ENCODE measurements at places on chromosomes 7 and 10.

GRCh38 chr7:90173127-90173844 lies 19.0 kb downstream of the STEAP1 start:
- no peak for DNase-seq

- no peak for DNase-seq
Measured at GRCh38 chr7:69130396-69130795, 467.9 kb upstream of the AUTS2 start.

DNA sequence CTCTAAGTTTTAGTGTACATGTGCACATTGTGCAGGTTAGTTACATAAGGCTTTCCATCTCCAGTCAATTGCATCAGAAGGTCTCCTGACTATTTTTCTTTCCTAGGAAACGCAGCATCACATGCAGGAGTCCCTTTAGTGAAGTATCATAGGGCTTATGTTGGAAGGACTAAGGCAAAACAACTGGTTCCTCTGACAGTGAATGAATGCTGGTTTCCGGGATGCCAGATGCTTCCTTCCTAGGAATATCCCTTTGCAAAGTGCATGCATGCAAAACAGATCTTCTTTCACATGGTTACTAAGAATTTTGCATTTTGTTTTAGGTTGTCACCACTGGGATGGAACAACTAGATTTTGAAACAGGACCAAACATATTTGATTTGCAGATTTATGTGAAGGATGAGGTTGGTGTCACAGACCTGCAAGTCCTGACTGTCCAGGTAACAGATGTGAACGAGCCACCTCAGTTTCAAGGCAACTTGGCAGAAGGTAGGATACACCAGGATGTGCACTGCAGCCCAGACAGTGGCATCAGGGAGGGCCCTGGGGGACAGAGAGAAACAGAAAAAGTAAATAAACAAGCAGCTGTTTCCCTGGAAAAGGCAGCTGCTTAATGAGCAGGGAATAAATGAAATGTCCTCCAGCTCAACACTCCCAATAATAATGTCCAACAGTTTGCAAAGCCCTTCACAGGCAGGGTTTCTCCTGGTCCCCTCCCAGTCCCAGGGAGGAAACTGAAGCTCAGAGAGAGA lies 17.8 kb downstream of the CDHR3 start:
- no peak for DNase-seq

DNA sequence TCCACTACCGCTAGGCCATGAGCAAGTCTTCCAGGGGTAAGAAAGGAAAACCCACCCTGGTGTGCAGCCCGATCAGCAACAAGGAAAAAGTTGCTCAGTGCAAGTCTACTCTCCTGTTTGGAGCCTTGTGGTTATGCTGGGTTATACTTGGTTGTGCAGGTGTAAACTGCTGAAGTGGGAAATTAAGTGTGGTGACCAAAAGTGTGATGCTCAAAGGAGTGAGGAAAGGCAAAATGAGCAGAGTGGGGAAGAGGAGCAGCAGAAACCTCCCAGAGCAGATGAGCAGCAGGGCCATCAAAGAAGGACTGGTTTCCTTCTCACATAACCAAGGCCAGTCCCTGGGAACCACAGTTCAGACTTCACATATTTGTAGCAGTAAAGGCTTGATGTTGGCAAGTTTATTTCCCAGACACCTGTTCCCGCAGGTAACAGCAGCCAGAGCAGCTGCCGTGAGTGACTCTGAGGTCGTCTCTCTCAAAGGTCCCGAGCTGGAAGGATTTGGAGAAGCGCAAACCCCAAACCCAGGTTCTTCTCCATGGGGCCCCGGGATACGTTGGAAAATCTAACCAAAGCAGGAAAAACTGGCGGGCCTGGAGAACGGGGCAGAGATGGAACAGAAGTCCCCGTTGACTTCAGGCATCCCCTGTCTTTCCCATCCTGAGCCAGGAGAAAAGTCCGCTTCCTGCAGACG lies 607 bp upstream of the SMO start:
- no peak for DNase-seq

- no peak for DNase-seq
Measured at GRCh38 chr7:18117482-18117881, 89.8 kb upstream of the PRPS1L1 start.

GRCh38 chr7:82623812-82624211 lies 180.2 kb upstream of the CACNA2D1 start:
- DNase-seq: no peak

GRCh38 chr7:43658718-43659548 lies 70.4 kb downstream of the COA1 start:
- no peak for DNase-seq

DNA sequence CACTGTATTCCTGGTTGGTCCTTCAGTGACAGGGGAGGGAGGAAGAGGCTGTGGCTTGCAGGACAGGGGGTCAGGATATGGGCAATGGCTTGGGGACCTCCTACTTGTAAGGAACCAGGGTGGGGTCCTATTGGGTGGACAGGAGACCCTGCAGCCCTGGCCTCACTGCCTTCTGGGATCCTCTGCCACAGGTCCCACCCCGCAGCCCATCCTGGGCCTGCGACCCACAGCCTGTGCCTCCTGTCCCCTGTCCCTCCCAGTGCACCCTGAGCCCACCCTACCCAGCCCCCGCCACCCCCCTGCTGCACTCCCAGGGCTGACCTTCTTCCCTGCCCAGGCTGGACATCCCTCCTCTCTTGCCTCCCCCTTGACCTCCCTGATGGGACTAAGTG lies 58.7 kb upstream of the MYL10 start:
- no peak for DNase-seq

DNA sequence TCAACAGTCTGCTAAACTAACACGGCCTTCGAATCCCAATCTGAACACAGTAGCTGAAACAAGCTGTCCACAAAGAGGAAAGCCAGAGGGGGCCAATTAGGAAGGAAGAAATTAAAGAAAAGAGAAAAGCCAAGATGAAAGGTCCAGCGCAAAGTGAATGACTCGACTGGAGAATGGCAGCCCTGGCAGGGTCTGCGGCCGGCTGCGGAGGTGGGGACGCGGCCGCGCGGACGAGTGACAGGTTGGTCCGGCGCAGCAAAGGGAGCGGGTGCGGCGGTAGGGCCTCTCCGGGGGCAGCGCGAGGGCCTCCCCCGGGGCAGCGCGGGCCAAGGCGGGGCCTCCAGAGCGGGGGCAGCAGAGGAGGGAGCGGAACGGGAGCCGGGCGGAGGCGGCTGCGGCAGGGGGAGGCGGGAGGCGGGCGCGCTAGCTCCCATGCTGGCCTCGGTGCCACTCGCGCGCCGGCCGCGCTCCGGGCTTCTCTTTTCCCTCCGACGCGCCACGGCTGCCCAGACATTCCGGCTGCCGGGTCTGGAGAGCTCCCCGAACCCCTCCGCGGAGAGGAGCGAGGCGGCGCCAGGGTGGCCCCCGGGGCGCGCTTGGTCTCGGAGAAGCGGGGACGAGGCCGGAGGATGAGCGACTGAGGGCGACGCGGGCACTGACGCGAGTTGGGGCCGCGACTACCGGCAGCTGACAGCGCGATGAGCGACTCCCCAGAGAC lies at the start of gene VWC2:
Gene VWC2 (plus strand): TSS at position 421 of the 718 bp plus-strand sequence. CDS start 1,798 bp downstream, outside the sequence.
- no peak for DNase-seq

GRCh38 chr10:49136525-49136924 lies 2.7 kb upstream of the FAM170B start:
- DNase-seq: no peak

GRCh38 chr7:112063974-112064373 lies 142.2 kb downstream of the DOCK4 start:
- no peak for DNase-seq

DNA sequence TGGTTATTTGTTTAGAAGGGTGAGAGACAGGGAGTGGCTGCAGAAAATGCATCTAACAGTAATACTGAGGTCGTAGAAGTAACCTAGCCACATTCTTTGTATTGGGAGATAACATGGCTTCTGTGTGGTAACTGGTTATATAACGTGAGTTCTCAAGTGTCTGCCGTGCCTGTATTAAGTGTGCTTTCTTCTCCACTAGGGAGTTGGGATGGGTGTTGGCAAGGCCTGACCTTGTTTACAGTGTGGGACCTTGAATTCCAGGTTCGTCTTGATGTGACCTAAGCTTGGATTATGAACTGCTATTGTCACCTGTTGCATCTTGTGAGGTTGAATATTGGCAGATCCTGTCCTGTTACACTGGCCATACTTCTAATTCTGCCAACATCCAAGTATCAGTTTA lies 145.3 kb upstream of the NAMPT start:
- DNase-seq: no peak

- peak; percentile 41 for DNase-seq
Measured at GRCh38 chr7:7681191-7681935, 37.0 kb downstream of the RPA3 start.

DNA sequence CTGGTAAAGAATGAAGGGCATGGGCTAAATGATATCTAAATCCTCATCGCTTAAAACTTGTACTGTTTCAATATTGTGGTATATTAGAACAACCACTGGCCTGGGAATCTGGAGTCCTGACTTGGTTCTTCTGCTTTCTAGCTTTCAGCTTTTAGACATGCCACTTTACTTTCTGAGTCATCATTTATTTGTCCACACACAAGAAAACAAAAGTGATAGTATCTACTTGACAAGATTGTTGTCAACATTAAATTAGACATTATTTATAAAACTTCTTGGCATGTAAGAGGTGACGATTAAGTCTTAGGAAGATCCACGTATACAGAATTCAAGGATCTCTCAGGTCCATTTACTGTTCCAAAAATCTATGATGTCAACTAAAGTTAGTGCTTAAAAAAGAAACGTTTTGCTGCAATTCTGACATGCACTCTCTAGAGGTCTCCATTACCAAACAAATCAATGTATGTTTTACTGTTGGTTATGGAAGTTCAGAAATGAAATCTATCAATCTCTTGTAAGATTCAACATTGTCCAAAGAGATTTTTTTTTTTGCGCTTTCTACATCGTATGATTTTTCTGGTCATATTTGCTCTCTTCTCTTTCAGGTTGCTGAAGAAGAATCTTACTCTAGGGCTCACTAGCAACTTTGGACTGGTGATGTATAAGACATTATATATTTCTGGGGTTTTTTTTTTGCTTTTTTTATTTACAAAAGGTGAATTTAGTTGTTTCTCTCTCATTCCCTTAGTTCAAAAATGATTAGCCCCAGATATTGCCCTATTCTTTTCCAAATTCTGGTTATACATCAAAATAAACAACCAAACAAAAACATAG lies 53.6 kb upstream of the DYNC1I1 start:
- no peak for DNase-seq

DNA sequence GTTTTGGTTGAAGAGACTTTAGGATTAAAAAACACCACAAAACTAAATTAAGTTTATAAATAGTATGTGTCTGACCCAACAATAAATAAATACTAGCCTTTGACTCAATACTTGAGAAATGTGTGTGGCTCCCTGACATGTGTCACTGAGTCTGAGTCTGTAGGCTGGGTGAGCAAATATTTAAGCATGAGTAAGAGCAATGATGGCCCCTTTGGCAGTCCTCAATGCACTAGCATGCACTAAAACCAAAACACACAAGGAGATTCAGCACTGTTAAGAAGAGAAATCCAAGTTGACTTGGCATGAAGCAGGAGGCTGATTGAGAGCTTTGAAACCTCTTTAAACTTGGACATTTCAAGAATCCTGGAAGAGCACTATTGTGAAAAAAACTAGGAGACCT lies 37.1 kb downstream of the CCDC71L start:
- no peak for DNase-seq

GRCh38 chr7:115838829-115839228 lies 191.7 kb downstream of the TFEC start:
- no peak for DNase-seq

GRCh38 chr7:5694912-5695726 lies 86.3 kb downstream of the RNF216 start:
- peak; percentile 21 for DNase-seq

GRCh38 chr10:116113721-116114501 lies 159.1 kb downstream of the GFRA1 start:
- no peak for DNase-seq

- no peak for DNase-seq
Measured at GRCh38 chr10:63421591-63421990, 44.2 kb downstream of the JMJD1C start.

DNA sequence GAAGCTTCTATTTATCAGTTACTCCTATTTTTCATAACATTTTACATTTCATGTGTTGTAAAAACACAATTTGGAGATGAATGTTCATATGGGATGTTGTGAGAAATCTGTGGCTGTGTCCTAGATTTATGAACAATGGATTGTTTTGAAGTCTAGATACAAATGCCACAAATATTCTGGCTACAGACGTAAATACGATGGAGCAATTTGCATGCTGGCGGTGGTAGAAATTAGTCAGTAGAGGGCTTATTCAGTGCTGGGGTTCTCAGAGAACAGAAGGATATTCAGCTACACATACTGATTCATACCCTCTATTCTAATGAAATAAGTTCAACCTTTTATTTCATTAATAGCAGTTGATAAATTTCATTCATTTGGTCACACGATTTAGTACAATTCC lies 48.8 kb downstream of the PLPP4 start:
- DNase-seq: no peak

- DNase-seq: no peak
Measured at GRCh38 chr10:46314071-46314470, 27.3 kb downstream of the ANTXRL start.

DNA sequence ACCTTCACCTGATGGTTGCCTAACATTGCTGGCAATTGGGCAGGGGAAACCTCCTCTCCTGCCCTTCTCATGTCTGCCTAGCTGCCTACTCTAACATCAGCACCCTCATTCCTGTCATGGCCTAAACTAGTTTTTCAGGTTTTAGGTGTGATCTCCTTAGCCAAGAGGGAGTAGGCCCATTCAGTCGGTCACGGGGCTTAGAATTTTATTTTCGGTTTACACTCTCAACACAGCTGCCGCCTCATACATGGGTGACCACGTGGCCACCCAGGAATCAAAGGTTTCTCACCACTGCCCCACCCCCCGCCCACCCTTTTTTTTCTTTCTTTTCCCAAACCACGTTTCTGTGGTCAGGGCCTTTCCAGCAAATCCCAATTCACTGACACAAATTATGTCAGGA lies 97.2 kb downstream of the RALA start:
- no peak for DNase-seq

DNA sequence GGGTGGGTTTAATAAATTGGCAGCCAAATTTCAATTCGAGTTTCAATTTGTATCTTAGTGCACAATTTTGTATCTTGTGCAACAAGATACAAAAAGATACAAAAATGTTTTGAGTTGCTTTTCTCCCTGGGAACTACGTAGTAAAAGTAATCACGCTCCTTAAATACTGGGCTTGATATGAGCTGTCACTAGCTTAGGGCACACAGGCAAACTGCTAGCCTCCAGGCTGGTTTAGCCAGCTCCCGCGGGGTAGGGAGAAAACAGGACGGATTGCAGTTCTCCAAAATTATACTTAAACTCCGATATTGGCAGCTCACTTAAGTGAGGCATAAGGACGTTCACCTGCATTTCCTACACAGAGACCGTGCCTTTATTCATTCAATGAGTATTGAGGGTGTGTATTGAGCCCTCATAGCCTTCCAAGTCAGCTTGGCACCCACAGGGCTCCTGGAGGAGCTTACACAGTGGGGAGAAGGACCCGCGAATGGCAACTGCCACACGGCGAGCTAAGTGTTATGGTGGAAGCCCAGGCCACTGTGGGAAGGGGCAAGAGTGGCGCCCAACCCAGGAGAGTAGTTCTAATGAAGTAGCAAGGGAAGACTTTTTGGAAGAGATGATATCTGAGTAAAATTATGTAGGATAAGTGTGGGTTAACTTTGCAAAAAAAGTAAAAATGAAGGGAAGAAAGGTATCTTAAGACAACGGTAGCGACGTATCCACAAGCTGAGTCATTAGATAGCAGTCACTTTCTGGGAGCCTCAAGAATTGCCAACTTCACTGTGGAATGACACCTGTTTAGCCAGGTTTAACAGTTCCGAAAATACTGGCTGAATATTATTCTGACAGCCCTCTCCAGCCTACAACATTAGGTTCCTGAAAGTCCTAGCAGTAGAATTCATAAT lies 1.6 kb upstream of the EPC1 start:
- DNase-seq: no peak
